ENCODE measurements at places on chromosomes 1 and 21. TPM values are rescaled to one million over a fixed set of nuclear protein-coding genes. Genes with fewer than 3 reads are reported as not detected.

CFHR3 gene
- not detected for total RNA-seq

CELA3B gene
- not detected for total RNA-seq

CDA gene
- total RNA-seq: 4.0 TPM

OR2T35 gene
- not detected for total RNA-seq

POGZ gene
- total RNA-seq: 18.0 TPM

HLX gene
- total RNA-seq: 17.9 TPM

ZNF281 gene
- 43.6 TPM for total RNA-seq

ELF3 gene
- under 0.01 TPM for total RNA-seq

Data from uterine smooth muscle cell (primary cell).